T1000 (cell line): ENCODE measurements at places on chromosomes 16 and 17.

GRCh38 chr16:13315642-13316427, 414.4 kb downstream of the SHISA9 start:
- no peak for DNase-seq

- DNase-seq: no peak
Observed at GRCh38 chr16:81582655-81583441, 138.2 kb downstream of the CMIP start.

DNA sequence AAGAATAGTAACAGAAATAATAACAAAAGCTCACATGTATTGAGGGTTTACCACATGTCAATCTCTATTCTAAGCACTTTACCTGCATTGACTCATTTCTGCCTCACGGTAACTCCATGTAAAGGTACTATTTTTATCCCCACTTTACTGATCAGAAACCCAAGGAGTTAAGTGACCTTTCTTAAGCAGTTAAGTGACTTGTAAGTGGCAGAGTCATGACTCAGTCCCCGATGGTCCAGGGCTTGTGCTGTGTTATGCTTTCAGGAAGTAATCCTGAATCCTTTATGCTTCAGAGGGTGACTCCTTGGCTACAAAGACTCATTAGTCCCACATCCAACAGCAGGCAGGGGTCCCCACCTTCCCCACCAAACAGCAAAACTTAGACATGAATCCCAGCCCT, 66.5 kb downstream of the MRM1 start:
- no peak for DNase-seq

GRCh38 chr16:10987361-10988163, 43.2 kb downstream of the CLEC16A start:
- no peak for DNase-seq

- no peak for DNase-seq
Observed at GRCh38 chr17:44775838-44776621, 17.2 kb downstream of the ADAM11 start.

GRCh38 chr17:17375841-17376240, 72.7 kb downstream of the NT5M start:
- DNase-seq: no peak

DNA sequence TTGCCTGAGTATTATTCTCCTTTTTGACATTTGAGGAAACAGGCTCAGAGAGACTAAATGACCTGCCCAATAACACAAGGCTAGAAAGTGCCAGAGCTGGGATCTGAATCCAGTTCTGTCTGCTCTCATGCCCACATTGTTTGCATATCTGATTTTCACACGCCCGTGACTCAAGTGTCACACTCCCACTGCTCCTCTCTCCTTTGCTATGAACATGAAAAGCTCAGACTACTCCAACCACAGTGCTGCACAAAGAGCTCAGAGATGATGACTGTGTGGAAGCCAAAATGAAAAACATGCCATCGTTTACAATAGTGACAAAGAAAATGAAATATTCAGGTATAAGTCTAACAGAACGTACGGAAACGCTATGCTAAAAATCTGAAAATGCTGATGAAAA, 107.9 kb downstream of the SMG6 start:
- DNase-seq: no peak

DNA sequence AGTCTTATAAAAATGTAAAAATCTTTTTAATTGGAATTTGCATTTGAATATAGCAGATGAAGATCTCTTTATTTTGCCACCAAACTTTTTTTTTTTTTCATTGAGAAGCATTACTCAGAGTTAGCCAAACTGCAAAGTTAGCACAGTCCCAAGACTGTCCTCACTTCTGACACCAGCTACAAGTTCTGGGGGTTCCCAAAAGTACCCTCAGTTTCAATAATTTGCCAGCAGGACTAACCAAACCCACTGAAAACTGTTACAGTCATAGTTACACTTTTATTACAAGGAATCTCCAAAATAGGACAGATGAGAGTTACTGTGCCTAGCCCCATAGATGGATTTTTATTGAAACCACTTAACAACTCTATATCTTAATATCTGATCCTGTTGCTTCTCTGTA, 144.1 kb downstream of the CHD9 start:
- no peak for DNase-seq

GRCh38 chr16:89695086-89695874, 6.2 kb downstream of the SPATA2L start:
- DNase-seq: no peak

DNA sequence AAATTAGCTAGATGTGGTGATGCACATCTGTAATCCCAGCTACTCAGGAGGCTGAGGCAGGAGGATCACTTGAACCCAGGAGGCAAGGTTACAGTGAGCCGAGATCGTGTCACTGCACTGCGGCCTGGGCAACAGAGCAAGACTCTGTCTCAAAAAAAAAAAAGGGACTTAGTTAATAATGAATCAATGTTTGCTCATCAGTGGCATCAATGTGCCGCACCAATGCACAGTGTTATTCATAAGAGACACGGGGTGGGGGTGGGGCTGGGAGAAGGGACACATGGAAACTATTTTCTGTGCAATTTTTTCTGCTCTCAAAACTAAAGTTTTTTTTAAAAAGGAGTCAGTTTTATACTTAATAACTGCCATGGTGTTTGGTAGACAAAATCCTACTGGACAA, 6.8 kb upstream of the ATP2C2 start:
- no peak for DNase-seq

DNA sequence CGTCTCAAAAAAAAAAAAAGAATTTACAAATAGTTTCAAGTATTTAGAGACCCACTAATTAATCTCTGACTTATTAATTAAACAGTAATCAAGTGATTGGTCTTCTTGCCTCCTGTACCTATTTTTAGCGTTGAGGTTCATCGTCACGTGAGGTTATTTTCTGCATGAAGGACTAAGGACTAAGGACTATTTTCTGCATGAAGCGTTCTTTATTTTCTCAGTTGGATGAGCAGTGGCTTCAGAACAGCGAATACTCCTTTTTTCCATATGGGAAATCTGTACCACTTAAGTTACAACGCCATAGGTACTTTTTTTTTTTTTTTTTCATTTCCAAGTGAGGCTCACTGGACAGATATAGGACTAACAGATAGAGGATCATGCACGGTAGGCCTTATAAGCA, 224.9 kb downstream of the CNTNAP4 start:
- DNase-seq: no peak

GRCh38 chr17:80260791-80261158, at the start of gene RNF213:
Gene RNF213 (plus strand): TSS chr17:80260852. CDS start chr17:80263682, 2,830 bp downstream.
- peak; percentile 11 for DNase-seq

GRCh38 chr16:14672403-14672971, 21.6 kb downstream of the PLA2G10 start:
- DNase-seq: no peak

DNA sequence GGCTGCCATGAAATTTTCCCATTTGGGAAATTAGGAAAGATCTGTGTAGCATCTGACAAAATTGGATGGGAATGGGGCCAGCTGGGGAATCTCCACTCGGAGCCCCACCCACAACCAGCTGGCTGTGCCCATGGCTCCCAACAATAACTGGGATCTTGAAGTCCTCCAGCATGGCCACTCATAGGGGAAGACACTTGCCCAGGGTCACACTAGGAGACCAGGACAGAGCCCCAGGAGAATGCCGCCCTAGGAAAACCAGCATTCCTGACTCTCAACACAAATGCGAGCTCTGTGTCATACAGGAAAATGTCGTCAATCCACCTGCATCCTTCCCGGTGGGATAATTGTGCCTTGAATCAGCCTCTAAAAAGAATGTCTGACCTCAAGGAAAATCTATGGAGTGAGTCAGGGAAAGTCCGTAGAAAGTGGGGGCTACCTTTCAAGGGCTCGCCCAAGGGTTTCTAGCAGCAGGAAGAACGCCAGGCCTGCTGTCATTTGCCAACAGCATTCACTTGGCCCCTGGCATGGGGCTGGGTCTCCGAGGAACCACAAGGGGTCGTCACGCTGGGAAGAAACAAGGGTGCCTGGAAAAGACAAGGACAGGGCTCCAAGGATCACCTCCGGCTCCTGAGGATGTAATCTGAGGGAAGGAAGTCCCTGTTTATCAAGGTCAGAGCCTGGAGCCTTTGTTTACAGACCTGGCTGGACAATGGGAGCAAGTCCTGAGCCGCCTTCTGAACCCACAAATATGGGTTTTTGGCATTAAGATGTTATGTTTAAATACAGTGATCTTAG, 15.9 kb downstream of the CDH5 start:
- DNase-seq: peak; percentile 49

DNA sequence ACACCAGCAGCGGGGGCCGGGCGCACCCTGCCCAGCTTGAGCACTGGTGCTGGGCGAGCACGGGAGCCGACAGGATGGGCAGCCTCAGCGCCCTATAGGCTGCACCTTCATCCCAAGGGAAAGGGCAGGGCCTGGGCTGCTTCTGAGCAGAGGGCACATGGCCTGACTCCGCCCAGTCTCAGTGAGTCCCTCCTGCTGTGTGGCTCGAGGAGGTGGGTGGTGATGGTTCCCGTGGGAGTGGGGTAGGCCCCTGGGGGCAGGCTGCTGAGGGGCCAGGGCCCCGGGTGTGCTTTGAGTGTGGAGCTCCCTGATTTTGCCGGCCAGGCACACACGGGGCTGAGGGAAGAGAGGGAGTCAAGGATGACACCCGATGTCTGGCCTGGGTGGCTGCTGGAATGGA, 37.9 kb downstream of the TSC2 start:
- DNase-seq: no peak

- no peak for DNase-seq
Observed at GRCh38 chr17:44383861-44384260, 5.6 kb downstream of the ITGA2B start.

DNA sequence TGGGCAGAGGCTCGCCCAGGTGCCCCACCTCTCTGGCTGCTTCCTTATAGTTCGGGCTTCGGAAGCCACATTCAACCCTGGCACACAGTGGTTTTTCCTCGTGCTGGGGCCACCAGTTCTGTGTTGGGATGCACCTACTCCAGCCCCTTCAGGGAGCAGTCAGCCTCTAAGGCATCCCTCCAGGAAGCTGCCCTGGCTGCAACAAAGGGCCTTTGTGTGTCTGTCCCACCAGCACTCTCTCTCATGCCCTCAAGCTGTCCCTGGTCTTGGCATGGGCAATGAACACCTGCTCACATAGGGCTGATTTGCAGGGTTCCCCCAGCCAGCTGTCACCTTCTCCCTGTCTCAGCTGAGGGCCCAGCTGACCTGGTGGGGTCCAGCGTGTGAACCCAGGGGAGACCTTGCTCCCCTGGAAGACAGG, 754 bp upstream of the NOXO1 start:
- DNase-seq: no peak

DNA sequence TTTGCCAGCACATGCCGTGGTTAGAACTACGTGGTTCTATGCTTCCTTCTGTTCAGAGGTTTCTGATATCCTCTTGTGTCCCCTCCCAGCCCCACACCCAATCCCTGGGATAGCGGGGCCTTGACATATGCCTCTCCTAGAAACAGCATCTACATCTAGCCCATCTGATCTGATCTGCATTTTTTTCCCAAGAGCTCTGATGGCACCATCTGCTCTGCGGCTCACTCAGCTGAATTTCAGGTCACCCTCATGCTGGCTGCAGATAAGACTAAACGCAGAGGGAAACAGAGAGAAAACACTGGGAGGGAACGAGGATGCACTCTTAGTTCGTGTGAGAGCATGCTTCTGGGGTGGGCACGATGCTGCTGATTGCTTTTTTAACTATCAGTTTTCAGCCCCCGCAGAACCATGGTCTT, 10.7 kb downstream of the WIPI1 start:
- no peak for DNase-seq

GRCh38 chr16:85479972-85480726, 133.0 kb upstream of the GSE1 start:
- DNase-seq: no peak

DNA sequence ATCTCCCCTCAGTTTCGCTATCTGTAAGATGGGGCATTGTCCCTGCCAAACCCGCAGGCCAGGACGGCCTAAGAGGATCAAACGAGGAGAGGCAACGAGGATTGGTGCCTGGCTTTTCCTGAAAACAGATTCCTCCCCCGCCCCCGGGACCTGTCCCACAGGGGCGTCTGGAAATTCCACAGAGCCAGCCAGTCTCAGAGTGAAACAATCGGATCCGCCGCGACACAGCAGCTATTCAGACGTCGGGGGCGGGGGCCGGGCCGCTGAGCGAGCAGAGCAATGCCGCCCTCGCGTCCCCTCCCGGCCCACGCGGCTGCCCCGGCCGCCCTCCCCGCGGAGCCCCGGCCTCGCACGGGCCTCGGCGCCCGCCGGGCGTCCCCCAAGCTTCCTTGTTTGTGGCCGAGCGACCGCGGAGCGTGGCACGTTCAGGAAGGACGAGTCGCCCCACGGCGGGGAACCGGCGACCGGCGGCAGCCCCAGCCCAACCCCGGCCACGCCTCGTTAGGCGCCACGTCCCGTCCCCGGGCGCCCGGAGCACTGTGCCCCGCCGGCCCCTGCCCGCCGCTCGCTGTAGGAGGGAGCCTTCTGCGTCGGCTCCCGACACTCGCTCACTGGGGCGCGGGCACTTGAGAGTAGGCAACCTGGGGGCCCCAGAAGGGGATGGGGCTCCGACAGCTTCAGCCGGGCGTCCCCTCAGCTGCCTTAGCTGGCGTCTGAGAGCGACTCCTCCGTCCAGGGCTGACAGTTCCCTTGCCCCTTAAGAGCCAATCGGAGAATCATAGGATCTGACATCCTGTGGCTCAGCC, 29.6 kb upstream of the PHOSPHO1 start:
- DNase-seq: peak; percentile 37

GRCh38 chr16:46768809-46769208, 20.7 kb upstream of the MYLK3 start:
- DNase-seq: no peak

DNA sequence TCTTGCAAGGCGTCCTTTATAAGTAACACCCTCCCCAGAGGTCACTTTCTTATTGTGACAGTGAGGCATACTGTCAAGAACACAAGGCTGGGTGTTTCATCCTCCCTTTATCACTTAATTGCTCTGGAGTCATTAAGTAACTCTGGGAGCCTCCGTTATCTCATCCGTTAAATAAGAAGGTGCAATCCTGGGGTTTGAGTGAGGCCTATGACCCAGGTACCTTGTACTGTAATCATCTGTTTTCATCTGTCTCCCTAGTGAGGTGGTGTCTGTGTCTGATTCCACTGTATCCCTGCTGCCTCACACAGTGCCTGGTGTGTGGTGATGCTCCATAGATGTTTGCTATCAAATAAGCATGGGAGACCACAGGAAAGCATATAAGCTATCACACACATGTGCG, 17.7 kb downstream of the TNS4 start:
- DNase-seq: no peak

DNA sequence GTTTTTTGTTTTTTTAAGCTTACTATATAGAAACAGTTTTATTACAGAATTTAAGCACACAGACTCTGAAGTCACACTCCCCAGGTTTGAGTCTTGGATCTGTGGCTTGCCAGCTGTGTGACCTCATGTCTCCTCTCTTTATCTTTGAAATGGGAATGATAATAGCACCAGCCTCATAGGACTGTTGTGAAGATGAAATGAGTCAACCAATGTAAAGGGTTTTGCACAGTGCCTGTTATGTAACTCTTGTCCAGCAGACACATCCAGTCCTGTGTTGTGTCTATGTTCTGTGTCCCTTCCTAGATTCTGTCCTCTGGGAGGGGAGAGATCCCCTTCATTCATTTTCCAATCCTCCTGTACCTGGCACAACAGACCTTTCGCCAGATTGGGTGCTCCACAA, 3.1 kb upstream of the CPD start:
- no peak for DNase-seq

DNA sequence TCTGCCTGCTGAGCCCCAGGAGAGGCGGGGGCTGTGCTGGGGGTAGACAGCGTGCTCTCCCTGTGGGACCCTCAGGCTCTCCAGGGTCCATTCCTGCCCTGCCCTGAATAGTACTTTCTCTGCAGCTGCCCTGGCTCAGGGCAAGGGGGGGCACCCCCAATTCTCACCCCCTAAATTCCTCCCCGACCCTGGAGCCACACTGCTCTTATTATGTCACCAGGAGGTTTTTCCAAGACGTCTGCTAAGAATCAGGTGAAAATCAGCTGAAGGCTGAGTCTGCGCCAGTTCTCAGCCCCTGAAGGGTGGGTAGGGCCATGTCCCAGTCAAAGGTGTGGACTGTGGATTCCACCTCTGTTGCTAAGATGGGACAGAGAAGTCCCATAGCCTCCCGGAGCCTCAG, 49.9 kb upstream of the MAP3K14 start:
- DNase-seq: no peak
